ENCODE measurements at places on chromosomes 7 and 10. TPM values are rescaled to one million over a fixed set of nuclear protein-coding genes. Genes with fewer than 3 reads are reported as not detected.

DNA sequence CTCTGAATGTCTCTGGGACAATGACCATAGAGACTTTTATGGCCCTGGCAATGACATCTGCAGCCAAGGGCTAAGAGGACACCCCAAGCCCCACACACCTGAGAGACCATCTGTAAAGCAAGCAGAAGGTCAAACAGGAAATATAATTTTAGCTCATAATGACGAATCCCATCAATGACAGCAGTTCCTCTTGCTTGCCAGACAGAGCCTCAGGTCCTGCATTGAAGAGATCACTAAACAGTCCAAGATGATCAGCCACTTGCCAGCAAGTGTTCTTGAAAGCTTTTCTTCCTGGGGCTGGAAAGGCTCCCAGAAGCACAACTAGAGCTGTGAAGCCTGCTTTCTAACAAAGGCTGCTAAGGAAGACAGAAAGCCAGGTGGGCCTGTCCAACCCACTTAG lies 993.7 kb upstream of the AUTS2 start:
- DNase-seq, result no peak

GRCh38 chr7:99106821-99107241 lies 37.1 kb downstream of the SMURF1 start:
- no peak for DNase-seq

The VWA2 gene
- 0.77 TPM for total RNA-seq

- no peak for DNase-seq
Measured at GRCh38 chr10:95335933-95336699, 45.3 kb upstream of the PDLIM1 start.

- DNase-seq, result no peak
Measured at GRCh38 chr7:38330861-38331621, 57.6 kb upstream of the TARP start.

The SPDYE2B gene
- not detected for total RNA-seq

DNA sequence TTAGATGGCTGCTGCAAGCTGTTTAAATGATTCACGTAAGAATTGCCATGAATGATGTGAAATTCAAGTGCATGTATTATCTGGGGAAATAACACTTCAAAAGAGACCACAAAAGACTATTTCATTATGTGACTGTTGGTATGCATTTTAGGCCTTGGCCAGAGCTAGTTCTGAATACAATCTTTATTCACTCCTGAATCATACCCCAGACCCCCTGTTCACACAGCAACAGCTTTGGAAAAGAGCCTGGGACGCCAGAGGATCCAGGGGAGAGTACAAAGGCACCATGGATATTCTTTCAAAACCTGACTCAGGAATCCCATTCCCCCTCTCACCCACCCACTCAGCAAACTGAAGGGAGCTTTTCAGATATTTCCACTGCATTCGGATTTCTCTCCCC lies 377.1 kb upstream of the DPP6 start:
- no peak for DNase-seq

DNA sequence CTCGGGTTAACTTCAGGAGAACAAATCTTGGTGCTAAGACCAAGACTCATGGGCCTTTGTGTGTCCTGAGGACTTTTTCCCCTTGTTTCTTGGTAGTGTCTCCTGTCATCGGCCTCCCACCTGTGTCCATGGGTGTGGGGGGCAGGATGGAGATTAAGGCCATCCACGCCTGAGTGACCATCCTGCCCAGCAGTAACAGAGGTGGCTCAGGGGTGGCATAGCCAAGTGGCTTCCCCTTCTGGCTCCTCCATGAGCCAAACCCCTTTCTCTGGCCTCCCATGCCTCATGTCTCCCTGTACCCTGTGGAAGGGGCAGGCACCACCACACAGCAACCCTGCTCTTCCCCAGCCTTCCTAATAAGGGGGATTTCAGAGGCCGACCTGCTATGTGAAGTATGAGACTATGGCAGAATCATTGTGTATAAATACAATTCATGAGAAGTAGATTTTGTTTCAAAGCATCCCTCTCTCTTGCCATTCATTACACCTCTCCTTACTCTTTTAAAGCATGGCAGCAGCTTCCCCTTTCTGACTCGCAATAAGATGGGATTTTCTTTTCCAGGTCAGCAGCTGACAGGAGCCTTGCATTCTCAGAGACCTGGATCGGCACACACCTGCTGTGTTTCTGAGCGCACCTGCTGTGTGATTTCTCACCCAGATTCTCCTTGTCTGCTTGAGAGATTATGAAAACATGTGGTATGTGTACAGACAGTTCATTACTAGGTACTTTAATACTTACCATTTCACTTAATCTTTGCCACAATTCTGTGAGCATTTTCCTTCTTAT lies 102.5 kb downstream of the XPNPEP1 start:
- DNase-seq, result no peak

DNA sequence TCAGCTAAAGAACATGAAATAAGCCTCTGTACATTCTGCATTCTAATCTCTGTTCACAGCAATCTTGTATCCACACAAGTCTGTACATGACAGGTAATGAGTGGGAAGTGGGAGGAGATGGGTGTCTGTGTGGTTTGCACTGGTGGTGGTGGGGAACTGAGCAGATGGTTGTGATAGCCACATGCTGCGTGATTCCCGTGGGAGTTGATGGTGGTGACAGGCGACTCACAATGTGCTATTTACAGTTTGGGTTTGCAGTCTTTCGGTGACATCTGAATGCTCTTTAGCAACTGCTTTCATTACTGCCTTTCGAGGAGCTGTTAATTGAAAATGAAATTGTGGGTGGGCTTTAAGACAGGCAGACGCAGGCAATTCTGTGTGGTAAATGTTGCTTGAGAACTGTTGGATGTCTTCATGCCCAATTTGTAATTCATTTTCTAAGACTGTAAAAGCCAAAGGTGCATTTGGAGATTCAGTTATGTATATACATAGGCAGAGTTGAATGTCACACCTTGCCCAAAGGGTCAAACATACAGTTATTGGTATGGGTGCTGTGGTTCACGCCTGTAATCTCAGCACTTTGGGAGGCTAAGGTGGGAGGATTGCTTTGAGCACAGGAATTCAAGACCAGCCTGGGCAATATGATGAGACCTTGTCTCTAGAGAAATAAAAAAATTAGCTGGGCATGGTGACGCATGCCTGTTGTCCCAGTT lies 308.2 kb downstream of the AUTS2 start:
- no peak for DNase-seq

DNA sequence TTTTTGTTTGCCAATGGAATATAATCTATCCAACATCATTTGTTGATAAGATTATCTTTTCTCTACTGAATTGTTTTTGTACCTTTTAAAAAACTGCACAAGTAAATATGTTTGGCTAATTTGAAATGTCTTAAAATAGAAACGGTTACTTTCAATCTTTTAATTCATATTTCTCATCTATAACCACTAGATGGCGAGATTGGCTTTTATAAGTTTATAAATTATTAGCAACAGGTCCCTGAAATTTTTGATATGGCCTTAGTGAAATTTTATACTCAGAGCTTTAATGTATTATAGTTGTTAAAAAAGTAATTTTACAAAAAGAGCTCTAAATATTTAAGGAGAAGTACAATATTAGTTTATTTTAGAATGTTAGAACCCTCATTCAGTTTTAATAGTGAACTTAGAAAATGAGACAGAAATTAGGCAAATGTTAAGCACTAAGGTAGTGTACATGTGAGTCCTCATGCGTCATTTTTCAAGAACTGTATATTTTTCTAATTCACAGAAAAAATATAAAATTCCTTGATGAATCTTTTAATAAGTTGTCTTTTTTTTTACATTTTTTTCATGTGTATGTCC lies 592.5 kb downstream of the ARL4A start:
- DNase-seq, result no peak

The KCNMA1 gene
- 91.9 TPM for total RNA-seq

GRCh38 chr10:24096281-24096680 lies 112.7 kb upstream of the KIAA1217 start:
- DNase-seq, result no peak

GRCh38 chr10:86888585-86889381 lies 68.6 kb downstream of the MMRN2 start:
- DNase-seq, result no peak

GRCh38 chr10:15440204-15440711 lies 69.2 kb upstream of the FAM171A1 start:
- no peak for DNase-seq

DNA sequence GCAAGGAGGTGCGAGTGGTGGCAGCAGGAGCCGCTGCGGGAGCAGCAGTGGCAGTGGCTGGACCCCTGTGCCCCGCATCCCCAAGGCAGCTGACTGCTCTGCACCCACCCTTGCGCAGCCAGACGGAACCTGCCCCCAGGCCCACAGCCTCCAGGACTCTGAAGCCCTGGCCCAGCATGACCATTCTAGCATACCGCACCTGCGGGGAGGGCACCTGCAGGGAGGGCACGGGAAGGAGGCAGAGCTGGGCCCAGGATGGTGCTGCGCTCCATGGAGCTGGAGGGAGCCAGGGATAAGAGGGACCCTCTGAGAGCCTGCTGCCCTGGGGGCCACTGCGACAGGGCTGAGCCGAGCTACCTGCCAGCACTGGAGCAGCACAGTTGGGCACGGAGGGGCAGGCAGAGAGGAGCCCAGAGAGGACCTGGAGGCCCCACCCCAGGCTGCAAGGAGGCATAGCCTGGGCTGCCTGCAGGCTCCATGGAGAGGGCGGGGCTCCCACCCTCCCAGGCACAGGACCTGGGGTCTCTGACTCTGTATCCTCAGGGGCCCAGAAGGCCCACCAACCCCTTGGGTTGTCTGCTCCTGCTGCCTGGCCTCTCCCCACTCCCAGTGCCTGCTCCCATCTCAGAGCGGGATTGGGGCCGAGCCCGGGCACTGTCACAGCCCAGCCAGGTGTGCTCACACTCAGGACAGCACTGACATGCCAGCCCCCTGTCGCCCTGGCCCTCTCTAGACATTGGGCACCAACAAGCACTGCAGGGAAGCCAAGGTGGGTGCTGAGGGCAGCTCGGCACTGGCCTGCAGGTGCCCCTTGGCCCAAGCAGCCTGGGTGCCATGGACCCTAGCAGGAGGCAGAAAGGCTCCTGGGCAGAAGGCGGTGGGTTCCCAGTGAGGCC lies 87.6 kb downstream of the HTR7 start:
- no peak for DNase-seq

- no peak for DNase-seq
Measured at GRCh38 chr10:43943818-43944360, 295.2 kb upstream of the ZNF32 start.

- no peak for DNase-seq
Measured at GRCh38 chr7:128814499-128814898, 15.7 kb upstream of the FLNC start.

DNA sequence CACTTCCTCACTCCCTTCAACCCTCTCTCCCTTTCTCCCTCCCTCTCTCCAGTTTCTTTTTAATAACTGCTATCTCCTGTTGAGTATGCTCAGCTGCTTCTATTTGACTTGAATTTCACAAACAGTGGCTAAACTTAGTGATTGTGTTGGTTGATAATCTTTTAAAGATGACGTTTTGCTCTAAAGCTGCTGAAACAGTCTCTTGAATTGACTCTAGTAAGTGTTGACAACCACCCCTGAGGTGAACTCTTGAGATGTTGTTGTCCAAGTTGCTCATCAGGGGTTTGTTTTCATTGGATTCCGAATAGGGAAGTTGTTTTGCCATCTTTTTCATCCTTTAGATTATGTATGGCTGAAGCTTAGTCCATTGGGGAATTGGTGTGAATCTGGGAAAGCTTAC lies 176.2 kb downstream of the TWIST1 start:
- no peak for DNase-seq

- DNase-seq, result no peak
Measured at GRCh38 chr10:27658788-27659187, 86.8 kb downstream of the MKX start.

GRCh38 chr7:121369462-121369861 lies 26.6 kb downstream of the FAM3C start:
- no peak for DNase-seq

The MYL7 gene
- not detected for total RNA-seq

DNA sequence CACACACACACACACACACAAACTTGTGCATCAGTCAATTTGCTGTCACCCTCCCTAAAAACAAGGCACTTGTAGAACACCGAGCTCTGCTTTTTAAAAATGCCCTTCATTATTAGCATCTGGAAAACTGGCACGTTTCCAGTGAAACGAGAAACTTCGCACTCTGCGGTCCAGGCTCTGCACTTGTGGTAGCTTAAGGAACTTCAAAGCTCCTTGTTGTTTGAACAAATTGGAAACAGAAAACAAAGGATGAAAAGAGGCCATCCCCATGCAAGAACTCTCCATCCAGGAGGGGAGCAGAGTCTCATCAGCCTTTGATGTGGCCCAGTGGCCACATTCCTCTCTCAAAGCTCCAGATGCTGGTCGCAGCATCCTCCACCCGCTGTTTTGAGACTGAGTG lies 105.1 kb downstream of the C10orf90 start:
- no peak for DNase-seq

DNA sequence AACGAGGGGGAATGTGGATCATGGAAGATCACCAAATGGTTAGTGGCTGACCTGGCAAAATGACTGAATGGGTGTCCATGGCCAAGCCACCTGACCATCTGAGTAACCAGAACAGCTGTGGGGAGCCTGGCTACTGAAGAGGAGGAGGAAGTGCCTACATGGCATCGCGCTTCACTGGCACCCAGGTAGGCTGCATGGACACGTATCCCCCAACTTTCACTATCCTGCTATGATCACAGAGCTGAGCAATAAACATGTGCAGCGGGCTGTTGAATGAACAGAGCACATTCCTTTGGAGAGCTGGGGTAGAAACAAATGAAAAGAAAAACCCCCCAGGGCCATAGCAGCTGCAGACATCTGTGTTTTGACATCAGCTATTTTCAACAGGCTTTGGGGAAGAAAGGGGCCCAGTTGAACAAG lies 6.5 kb downstream of the AKR1B1 start:
- DNase-seq, result no peak

DNA sequence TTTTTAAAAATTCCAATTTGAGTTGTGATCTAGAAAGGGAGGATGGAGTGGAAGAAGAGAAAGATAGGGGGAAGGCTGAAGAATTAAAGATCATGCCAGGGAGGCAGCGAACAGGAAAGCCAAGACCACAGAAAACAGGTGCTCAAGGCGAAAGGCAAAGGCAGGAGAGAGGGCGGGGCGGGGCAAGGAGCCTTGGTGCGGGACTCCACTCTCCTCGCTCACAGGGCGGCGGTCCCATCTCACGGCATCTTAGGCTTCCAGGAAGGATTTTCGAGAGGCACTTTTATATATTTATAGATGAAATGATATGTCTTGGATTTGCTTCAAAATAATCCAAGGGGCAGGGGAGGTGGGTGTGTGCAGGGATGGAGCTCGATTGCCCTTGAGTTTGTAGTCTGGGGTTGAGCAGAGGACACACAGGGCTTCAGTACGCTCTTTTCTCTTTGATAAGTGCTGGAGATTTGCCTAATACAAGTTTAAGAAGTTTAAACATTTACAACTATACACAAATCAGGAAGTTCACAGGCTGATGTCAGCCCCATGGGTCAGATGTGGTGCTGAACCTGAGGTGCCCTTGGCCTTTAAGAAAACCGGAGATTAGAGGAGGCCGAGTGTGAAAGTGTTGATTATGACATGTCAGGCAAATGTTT lies 161.1 kb downstream of the PRKAG2 start:
- no peak for DNase-seq

DNA sequence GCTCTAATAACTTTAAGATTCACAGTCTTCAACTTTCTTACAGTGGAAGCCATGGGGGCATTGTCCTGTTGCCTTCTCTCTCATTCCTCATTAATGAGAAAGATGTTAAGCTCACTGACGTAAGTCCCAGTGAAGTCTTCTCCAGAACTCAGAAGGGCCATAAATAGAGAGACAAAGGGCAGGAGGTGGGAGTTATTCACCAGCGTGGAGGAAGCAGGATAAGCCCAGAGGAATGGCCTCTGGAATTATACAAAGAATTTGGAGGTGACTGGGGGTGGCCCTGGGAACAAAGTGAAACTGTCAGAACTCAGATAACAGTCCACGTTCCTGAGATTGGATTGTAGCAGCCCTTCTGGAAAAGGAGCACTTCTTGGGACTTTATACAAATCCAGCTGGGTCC lies 52.4 kb downstream of the SORBS1 start:
- no peak for DNase-seq

The ZNF277 gene
- total RNA-seq, result 12.8 TPM

All from Panc1 (cell line).